ENCODE measurements at places on chromosomes 3 and 15.

GRCh38 chr3:149894205-149894604, 76.5 kb downstream of the PFN2 start:
- DNase-seq, result no peak

DNA sequence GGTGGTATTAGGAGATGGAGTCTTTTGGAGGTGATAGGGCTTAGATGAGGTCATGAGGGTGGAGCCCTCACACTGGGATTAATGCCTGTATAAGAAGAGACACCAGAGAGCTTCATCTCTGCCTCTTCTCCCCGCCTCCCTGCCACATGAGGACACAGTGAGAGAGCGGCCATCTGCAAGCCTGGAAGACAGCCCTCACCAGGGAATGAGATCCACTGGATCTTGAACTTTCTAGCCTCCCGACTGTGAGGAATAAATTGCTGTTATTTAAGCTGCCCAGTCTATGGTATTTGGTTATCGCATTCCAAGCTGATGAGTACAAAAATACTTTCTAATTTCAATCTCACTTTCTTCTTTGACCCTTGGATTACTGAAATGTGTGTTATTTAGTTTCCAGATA, 121.4 kb downstream of the OCA2 start:
- no peak for DNase-seq

DNA sequence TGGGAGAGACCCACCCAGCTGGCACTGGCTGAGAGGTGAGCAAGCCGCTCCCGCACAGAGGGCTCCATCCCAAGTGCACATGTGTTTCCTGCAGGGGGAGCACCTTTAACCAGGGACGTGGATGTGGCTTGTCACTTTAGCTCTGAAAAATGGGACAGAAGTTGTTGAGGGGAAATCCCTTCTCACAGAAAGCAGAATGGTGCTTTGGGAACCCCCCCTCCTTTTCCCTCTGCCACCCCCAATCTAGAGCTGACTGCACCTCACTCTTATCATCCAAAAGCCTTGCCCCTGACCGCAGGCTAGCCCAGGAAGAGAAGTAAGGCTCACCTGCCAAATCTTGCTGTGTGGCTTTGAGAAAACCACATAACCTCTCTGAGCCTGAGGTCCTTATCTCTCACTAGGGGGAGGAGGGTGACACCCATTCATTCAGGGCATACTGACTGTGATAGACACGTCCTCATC, 77.9 kb downstream of the RPN1 start:
- no peak for DNase-seq

DNA sequence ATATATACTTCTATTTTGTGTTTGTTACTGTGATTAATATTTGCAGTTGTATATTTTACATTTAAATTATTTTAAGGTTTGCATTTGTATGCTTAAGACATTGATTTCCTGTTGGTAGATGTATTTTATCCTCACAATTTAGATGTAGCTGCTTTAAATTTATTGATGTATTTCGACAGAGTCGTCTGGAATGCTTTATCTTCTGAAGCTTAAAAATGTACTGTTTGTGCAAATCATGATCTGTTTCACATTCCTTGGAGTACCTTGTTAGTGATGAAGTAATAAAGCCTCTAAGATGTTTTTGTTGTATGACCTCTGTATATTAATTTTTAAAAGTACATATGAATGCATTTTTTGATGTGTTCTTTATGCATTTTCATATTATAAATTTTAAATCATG, 1.9 kb downstream of the CHD2 start:
- no peak for DNase-seq

- DNase-seq, result no peak
Observed at GRCh38 chr3:134658555-134658954, 7.7 kb upstream of the KY start.

DNA sequence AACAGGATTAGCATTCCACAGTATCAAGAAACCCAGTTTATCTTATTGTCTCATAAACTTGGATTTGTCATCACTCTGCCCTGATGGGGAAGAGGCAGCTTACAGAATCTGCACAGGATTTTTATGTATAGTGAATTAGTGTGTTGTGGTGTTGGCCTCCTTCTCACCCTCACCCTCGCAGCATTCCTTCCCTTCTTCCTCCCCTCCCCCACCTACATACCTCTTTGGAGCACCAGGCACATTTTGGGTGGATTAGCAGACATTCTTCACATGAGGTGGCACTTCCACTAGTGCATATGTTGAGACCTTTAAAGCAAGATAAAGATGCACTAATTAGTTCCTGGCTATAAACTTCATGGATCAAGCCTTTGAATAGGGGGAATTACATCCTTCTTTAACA, 13.9 kb downstream of the ITGB5 start:
- no peak for DNase-seq

DNA sequence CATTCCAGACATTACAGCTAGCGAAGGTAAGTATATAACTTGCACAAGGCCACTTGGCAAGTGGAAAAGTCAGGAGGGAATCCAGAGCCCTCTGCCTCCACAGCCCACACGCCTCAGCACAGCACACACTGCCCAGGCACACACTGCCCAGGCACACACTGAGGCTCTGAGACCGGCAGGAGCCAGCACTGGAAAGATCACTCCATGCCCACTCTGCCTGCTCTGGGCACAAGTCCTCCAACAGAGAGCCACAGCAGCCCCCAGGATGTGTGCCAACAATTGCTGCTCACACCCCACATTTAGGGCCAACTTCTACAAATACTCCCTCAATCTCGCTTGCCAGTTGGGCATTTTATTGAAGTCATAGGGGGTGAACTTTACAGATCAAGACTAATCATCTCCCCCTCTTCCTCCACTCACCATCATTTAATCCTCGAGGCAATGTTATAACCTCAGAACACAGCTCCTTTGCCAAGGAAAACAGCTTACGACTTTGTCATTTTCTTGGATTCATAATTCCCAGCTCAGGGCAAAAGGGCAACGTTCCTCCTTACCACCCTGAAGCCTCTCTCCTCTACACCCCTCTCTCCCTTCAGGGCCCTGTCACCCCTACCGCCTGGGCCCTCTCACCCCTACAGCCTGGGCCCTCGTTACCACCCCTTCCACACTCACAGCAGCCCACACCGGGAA, 53.0 kb upstream of the TPM1 start:
- DNase-seq, result no peak

GRCh38 chr3:35946121-35946853, 307.0 kb downstream of the ARPP21 start:
- DNase-seq, result no peak

DNA sequence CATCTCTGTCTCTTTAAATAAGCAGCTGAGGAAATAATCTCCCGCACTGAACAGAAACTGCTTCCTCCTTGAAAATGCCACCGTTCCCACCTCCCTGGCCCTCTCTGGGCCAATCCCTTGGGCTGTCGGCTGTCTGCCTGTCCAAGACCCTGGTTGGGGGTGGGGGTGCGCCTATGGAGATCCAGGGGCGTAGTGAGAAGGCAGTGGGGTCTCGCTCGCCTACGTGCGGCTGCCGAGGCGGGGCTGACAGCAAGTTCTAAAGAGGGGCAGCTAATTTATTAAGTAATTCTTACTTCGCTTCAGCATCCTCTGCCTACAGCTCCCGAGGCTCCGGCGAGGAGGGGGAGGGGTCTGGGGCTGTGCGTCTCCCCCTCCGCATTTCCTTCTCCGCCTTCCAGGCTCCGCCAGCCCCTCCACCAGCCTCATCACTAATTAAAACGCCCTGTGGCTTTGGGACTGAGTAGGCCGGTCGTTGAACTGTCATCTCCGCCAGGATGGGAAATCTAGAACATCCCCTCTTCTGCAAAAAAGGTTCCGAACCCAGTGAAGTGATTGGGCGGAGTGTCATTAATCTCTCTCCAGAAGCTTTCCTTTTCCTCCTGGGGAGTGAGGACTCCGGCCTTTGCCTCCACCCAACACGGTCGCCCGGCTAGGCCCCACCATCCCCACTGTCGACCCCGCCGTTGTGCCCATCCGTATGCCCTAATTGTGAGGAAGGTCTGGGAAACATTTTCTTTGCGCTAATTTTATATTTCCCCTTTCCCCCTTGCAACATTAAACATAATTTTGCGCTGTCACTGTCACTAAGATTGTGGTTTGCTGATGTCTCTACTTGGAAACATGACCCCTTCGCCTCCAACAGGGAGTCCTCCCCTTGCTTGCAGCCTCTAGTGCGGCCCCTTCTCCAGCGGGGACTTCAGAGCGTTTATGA, 16.9 kb downstream of the NR2F2 start:
- no peak for DNase-seq

DNA sequence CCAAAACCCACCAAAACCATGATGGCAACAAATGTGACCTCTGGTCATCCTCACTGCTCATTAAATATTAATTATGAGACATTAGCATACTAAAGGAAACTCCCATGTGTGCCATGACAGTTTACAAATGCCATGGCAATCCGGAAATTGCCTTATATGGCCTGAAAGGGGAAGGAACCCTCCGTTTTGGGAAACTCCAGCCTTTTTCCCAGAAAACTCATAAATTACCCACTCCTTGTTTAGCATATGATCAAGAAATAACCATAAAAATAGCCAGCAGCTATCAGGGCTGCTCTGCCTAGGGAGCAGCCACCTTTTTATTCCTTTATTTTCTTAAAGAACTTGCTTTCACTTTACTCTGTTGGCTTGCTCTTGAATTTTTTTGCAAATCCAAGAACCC, 992.7 kb downstream of the NTRK3 start:
- DNase-seq, result no peak

DNA sequence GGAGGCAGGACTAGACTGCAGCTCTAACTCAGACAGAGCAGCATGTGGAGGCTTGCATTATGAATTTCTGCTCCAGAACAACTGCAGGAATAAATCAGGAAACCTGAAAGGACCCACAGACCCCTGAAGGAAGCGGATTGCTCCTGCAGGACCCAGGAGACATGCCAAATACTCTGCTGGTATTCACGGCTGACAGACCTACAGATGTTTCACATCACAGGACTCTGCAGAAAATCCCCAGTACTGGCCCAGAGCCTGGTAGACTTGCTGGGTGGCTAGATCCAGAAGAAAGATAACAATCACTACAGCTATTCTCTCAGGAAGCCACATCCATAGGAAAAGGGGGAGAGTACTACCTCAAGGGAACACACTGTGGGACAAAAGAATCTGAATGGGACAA, 942.1 kb downstream of the AGBL1 start:
- no peak for DNase-seq

GRCh38 chr3:34261001-34261385, 462.6 kb downstream of the PDCD6IP start:
- no peak for DNase-seq

DNA sequence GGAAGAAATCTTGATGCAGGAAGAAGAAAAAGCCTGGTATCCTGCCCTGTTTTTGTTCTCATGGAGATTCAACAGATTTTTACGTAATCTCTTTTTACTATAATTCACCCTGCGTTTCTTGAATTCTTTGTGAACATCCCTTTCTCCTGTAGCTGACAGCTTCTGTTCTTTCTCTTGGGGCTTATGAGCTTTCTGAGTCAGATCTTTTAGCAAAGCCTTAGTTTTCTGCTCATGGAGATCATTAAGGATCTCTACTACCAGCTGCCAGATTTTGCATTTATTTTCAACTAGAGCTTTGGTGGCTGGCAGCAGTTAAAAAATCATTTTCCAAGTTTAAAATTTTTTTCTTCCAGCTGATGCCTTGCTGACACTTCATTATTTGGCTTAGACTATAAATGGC, 51.6 kb downstream of the MOBP start:
- DNase-seq, result no peak

- DNase-seq, result no peak
Observed at GRCh38 chr15:44092221-44092620, 102.8 kb downstream of the FRMD5 start.

- DNase-seq, result no peak
Observed at GRCh38 chr3:46348823-46349482, 5.0 kb upstream of the CCR2 start.

DNA sequence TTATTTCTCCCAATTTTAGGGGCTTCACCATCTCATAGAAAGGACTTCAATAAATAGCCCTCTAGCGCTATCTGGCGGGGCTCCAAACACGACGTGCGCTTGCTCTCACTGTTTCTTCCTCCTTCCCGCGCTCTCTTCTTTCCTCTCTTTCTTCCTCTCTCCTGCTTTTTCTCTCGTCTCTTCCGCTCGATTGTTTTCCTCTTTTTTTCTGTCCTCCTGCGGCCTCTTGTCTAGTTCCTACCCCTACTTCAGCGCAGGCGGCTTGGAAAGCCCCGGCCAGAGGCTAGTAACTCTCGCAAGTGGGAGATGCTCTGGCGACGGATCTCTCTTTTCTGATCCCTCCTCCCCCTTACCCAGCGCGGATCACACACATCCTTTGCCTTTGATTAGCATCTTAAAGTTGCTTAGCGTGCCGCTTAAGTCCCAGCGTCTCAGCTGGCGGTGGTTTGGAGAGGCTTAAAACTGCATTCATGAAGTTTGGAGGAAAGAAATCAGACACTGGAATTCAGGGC, 6.2 kb upstream of the MEIS2 start:
- no peak for DNase-seq

DNA sequence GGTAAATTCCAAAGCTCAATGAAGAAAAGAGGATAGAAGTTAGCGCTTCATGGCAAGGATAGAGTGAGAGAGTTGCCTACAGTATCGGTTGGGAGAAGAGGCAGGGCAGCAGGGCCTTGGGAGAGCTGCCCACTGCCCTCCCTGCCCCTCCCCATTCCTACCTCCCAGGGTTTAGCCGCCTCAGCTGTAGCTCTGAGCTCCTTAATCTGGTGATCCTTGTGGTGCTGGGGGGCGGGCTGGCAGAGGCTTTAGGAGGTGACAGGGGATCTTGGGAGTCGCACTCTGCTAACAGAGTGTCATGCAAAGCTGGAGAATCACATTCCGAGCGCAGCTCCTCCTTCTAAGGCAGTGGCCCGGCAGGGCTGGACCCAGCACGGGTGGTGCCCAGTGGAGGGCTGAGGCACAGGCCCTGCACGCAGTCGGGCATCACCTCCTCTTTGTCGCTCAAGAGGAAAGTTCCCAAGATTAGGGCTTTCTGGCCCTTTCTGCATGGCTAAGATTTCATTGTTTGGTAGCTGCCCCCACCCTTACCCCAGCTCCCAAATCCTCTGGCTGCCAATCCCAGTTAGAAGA, 57.1 kb upstream of the POLG start:
- no peak for DNase-seq

- DNase-seq, result no peak
Observed at GRCh38 chr15:73362900-73363299, 5.9 kb downstream of the HCN4 start.

DNA sequence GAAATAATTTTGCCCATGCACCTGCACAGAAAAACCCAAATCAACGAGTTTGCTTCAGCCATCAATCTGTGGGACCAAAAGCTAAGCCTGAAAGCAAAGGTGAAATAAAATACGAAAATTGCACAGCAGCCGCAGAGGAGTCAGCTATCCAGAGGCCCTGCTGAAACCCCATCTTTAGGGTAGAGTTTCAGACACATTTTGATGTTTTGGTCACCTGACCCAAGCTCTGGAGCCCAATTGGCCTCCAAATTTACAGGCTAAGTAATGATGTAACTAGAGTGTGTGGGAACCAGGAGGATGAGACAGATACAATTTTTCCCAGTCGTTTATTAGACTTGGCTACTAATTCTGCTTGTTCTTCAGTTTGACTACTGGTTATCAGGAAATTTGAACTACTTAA, 308.6 kb upstream of the ATP11B start:
- no peak for DNase-seq

- no peak for DNase-seq
Observed at GRCh38 chr3:34421762-34422161, 623.3 kb downstream of the PDCD6IP start.

- peak; percentile 31 for DNase-seq
Observed at GRCh38 chr3:10758304-10759037, 57.6 kb upstream of the SLC6A11 start.

Measured in AG09309 (cell line).